Stimulated activated CD8-positive, alpha-beta memory T cell treated with anti-CD3 and anti-CD28 coated beads, Interleukin-4, amount 100 ng/mL, for 48 hours (primary cell): ENCODE measurements at places on chromosomes 12 and 14.

DNA sequence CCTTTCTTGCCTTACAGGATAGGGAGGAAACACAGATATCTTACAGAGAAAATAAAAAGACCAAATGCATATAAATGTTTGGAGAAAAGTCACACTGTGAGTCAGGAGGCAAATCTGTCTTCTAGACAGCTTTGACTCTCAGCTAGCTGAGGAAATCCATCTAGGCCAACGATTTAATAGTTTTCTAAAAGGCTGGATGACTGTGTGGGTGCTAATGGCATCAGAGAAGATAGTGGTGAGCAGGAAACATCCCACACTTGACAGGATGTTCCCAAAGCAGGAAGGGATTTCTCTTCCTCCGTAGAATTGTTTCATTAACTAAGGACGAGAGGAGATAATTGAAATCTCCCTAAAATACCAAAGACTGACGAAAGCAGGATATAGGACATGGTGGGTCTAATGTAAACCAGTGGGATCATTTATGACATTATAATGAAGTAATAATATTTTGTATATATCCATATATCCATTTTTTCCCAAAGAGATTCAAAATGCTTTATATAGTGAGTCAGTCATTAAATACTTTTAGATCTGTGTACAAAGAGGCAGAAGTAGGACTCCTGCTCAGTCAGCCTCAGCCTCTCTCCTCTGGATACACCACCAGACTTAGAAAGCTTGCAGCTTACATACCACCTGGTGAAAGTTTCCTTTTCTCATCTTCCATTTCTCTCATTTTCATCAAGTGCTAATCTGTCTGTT, 44.3 kb upstream of the PSMA6 start:
- DNase-seq = no peak

GRCh38 chr12:49961111-49961922, at the start of gene AQP5:
TSS of gene AQP5 (plus strand) at chr12:49961872. CDS start at chr12:49962018, 146 bp downstream.
- DNase-seq = no peak

DNA sequence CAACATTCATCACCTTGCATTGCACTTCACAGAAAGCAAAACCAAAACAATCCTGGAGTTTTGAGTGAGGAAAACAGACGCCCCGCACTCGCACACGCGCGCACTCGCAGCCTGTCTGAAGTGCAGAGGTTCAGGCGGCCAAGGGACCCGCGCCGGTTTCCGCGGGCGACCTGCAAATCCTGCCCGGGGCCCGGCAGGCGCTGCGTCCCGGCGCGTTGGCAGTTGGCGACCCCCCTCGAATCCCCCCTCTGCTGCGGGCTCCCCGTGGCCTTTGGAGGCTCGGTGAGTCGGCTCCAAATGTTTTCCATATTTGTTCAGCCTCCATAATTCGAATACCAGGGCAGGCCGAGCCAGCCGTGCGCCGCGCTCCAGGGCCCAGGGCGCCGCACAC, at the start of gene SSPN:
Gene SSPN, plus strand, starts transcription at position 324 of the 391 bp plus-strand sequence. CDS start 100 bp downstream, outside the sequence.
- no peak for DNase-seq

GRCh38 chr14:89419973-89420482, 3.0 kb upstream of the FOXN3 start:
- no peak for DNase-seq

GRCh38 chr12:110475426-110475825, 6.8 kb downstream of the FAM216A start:
- DNase-seq = no peak
